Hematopoietic multipotent progenitor cell treated with erythropoietin and hydrocortisone succinate and interleukin-3 and kit ligand, for 6 days (in vitro differentiated cells): ENCODE measurements at places on chromosomes 7 and 10.

GRCh38 chr7:118222591-118222990 lies 1.9 kb upstream of the ANKRD7 start:
- DNase-seq: no peak

- DNase-seq: no peak
Observed at GRCh38 chr10:77386838-77387237, 250.8 kb downstream of the KCNMA1 start.

- no peak for DNase-seq
Observed at GRCh38 chr7:37323966-37324365, 124.7 kb downstream of the ELMO1 start.

- DNase-seq: no peak
Observed at GRCh38 chr7:155468785-155469148, 10.8 kb downstream of the EN2 start.

DNA sequence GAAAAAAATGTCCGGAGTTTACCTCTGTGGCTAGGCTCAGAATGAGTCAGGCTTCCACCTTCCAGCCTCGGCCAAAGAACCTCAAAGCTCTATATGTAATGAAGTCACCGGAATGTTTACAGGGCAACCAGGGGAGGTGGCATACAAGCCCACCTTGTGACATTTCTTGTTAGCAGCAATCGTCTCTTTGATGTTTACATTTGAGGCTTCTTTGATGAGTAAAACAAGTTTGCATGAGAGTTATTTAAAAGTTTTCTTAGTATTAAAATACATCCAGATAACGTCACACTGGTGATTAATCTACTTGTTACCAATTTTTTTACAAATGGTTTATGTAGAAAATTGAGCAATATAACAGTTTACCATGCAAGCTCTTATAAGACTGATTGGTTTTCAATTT lies 133.1 kb upstream of the ADAM12 start:
- no peak for DNase-seq

GRCh38 chr10:33723181-33723580 lies 388.7 kb upstream of the NRP1 start:
- no peak for DNase-seq

- no peak for DNase-seq
Observed at GRCh38 chr10:66292922-66293321, 632.9 kb upstream of the LRRTM3 start.

DNA sequence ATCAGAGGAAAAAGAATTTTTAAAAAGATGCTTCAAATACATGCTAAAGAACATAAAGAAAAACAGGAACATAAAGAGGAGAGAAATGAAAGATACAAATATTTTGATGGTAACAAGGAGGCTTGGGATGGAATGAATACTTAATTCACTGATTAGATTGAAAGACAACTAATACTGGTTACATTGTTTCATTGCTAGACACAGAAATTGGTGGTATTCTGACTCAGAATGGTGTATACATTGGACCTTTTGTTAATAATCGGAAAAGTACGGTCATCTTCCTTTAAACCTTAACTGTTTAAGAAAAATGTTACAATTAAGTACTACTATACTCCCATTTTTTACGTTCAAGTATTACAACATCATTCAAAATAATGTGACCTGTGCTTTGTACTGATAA lies 567.5 kb downstream of the PARD3 start:
- no peak for DNase-seq

DNA sequence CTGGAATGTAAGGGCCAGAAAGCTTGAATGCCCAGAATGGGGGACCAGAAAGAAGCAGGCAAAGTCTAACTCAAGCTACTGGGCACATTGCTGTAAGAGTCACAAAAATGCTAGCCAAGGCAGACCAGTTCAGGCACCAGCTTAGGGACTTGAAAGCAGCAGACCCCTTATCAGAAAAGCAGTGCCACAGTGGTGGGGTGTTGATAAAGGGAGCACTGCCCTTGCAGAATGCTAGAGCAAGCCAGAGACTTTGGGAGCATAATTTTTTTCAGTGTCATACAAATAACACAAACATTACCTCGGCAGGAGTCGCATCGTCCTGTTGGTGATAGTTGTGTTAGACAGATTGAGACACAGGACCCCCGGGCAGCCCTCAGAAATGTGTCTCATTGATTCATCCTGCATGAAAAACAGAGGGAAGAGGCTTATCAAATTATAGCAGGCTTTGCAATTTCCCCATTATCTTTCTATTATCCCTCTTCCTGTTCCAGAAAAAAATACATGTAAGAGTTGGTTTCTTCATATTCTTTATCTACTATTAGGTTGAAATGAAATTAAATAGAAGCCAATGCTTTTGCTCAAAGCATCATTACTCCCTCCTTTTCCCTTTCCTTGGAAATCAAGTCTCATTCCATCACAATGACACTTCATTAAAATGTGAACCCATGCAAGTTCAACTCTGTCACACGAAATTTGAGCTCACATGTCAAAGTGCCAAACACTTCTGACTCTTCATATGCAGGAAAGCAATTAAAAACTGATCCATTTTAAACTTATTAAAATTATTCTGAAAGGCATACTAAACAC lies 13.4 kb downstream of the LRRC17 start:
- peak; percentile 94 for DNase-seq

GRCh38 chr7:72182036-72182435 lies 230.1 kb downstream of the CALN1 start:
- no peak for DNase-seq

DNA sequence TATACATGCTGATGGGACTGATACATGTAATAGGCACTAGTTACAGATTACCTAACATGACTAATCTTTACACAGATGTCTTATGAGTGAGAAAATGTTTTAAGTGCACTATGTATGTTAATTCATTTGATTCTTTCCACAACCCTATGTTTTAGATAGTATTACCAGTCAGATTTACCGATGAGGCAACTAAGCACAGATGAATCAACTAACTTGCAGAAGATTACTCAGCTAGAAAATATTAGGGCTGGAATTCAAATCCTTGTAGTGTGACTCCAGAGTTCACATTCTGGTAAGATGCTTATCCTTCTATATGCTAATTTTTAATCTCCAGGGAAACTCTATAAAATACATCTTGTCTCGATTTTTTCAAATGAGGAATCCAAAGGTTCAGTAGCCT lies 964.9 kb downstream of the REEP3 start:
- DNase-seq: no peak

GRCh38 chr7:76282344-76283253 lies 19.9 kb upstream of the HSPB1 start:
- DNase-seq: no peak

- DNase-seq: no peak
Observed at GRCh38 chr10:118047157-118047719, 497 bp upstream of the RAB11FIP2 start.

GRCh38 chr10:98106531-98106930 lies 27.9 kb upstream of the R3HCC1L start:
- no peak for DNase-seq

DNA sequence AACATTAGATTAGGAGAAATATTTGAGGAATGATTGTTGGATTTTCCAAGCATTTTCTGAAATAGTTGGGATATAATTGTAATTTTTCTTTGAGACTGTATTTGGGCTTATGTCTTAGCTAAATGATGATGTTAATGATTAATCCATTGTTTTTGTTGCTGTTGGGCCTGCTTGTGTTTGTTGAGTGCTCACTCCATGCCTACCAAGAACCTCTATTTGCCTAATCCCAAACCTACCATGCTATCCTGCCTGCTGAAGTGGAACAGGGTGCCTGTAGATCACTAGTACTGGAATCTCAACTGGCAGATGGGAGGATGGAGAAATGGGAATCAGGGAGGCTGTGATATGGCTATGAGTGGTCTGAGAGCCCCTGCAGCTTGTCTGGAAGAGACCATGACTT lies 565.5 kb downstream of the SORCS3 start:
- DNase-seq: no peak

DNA sequence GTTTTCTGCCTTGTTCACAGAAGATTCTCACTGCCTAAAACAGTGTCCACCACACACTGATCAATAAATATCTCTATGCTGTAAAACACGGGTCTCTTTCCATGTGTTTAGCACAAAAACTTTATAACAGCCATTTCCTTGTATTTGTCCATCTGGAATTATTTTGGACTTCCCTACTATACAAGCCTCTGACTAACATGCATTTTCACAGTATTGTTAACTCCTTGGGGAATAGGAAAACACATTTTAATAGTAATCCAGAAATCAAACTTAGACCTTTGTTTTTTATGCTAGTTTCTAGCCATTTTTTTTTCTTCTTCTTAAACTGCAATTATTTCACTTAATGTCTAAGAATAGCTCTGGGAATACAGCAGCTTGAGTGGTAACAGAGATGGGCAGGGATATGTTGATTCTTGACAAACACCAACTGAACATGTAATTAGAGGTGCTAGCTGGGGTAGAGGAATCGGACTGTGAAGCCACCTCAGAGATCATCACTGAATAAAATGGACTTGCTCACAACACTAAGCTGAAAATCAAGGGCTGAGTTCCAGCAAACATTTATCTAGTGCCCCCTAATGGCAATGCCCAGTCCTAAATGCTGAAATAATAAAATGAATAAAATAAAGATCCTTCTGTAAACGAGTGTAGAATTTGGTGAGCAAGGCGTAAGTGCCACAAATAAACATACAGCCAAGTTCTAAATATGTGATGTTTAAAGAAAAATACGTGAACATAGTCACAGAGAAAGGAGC lies 593.1 kb downstream of the SORCS1 start:
- peak; percentile 16 for DNase-seq

- DNase-seq: no peak
Observed at GRCh38 chr7:143288836-143289235, 685 bp downstream of the CASP2 start.

DNA sequence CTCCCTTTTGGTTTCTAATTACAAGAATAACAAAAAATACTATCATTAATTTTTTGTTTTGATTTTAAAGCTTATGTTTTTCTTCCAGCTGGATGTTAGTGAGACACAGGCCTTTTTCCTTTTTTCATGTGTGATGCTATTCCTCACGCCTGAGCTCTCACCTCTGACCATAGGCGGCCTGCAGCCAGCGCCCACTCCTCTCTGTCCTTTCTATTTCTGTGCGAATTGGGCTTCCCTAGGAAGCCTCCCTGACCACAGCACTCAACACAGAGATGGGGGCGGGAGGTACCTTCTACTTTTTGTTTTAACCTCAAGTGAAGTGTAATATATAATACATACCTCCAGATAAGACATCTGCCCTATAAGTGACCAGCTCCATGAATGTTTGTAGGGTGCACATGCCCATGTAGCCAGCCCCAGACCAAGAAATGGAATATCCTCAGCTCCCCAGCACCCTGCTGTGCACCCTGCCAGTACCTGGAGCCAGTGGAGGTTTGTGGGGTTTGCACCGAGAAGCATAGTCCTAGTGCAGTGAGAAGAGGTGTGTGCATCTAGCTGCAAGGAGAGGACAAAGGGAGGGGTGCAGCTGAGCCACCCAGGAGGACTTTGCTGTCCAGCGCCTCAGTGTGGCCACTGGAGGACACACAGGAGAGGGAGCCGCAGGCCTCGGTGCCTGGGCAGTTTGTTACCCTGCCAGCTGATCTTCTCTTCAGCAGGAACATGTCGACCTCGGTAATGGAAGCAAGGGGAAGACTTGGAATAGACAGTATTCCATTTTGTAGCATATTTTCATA lies 38.5 kb downstream of the BNIP3 start:
- DNase-seq: peak; percentile 67

DNA sequence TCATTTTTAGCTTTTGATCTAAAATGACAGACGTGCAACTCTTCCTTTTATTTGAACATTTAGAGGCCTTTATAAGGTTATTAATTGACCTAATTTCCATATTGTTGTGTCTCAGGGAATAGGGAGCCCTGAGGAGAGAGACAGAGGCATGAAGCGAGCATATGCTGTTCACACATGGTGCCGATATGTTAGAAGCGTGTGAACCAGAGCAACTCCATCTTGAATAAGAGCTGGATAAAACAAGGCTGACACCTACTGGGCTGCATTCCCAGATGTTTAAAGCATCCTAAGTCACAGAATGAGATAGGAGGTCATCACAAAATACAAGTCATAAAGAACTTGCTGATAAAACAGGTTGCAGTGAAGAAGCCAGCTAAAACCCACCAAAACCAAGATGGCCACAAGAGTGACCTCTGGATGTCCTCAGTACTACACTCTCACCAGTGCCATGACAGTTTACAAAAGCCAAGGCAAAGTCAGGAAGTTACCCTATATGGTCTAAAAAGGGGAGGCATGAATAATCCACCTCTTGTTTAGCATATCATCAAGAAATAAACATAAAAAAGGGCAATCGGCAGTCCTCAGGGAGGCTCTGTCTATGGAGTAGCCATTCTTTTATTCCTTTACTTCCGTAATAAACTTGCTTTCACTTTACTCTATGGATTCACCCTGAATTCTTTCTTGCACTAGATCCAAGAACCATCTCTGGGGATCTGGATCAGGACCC lies 80.1 kb downstream of the SEC61G start:
- no peak for DNase-seq

DNA sequence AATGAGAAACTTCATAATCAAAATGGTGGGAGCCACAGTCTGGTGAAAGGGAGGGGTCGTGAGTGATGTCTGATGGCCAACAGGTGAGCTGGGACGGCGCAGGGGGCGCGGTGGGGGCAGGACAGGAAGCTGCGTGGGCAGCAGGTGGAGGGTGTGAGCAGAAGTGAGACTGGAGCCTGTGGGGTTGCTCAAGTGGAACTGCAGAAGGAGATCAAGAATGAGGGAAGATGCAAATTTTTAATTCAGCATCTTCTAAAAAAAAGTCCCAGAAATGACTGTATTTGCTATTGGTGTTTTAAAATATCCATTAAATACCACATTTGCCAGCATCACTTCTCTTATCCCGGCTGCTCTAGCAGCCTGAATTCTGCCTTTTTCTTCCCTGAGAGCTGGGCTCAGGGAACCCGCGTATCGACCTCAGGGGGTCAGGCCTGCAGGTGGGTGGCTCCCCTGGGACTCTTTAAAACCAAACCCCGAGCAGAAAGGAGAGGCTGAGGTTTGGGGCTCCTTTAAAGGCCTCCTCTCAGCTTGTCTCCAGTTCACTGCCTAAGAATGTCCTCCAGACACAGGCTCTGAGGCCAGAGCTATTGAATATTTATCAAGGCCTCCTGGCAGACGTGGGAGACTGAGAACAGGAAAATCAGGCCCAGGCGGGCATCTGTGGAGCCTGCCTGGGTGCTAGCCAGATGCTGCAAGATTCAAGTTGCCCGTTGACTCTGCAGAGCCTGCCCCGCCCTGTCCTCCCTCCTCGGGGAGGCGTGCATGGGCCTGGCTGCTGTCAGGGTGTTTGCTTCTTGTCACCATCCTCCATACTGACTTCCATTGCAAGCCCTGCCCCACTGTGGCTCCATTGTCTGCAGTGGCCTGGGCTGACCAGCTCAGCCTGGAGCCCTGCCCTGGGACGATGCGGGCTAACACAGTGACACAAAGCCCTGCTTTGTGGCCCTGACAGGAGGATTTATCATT lies 53.9 kb downstream of the SYPL1 start:
- peak; percentile 27 for DNase-seq
